Cerebellum (tissue), 4 donors: ENCODE measurements at places on chromosomes 4 and X. TPM values are rescaled to one million over a fixed set of nuclear protein-coding genes. Genes with fewer than 3 reads are reported as not detected.

- peak; percentile 48 for DNase-seq
These were observed 31.5 kb downstream of the PRPS1 start for GRCh38 chrX:107659768-107660167.

- DNase-seq: no peak
These were observed 60.5 kb upstream of the MCUB start for GRCh38 chr4:109499513-109499912.

- DNase-seq: no peak
These were observed 3.0 kb downstream of the RAB9A start for GRCh38 chrX:13691841-13692371.

DNA sequence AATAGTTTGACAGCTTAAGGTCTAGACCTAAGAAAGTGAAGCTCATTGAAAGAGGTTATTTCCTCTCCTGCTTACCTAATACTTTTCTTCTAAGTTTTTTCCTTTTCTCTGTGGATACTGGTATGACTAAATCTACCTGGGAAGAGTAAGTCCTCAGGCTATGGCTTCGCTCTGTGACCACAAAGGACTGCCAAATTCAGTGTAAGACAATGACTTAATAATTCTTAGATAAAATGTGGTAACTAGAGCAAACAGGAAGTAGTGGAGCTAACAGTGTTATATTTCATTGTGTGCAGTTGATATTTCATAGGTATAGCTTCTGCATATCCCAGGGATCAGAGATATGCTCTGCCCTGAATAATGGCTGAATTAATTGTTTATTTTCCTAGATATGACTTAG lies 418.9 kb downstream of the CCSER1 start:
- no peak for DNase-seq

CT45A3 gene
- not detected for total RNA-seq

- DNase-seq: no peak
These were observed 99.9 kb upstream of the RAPGEF2 start for GRCh38 chr4:159002950-159003349.

MAOA gene
- 11.3 TPM for total RNA-seq

TLL1 gene
- total RNA-seq: 40.4 TPM

VGLL1 gene
- total RNA-seq: not detected

DNA sequence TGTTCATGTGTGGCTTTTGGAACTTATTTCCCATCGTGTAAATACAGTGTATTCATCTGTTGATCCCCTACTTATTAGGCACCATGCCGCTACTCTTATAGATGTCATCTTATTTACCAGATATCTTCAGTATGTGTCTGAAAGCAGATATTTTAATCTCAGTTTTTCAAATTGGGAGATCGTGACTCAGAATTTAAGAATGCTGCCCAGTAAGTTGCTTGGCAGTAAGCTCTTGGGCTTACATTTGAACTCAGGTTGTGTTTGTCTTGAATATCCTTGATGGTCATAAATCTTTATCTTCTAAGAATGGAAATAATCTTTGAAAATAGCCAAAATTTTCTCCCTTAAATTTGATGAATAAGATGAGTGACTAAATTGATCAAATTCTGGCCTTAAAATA lies 45.9 kb upstream of the RPA4 start:
- no peak for DNase-seq

DNA sequence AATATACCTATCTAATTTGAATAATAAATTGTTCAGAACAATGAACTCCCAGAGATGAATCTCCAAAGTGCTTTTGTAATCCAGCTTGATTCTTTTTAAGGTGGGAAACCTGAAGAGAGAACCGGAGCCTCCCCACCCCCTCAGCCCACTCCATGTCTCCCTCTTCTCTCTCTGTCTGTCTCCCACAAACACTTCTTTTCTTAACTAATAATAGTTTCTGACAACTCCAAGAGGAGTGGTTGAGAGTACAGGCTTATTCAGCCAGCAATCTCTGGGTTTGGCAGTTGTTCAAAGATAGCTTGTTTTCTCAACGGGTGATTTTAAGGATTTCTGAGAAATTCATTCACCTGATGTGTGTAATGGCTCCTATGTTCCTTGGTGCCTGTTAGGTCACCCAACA lies 23.4 kb downstream of the PPP4R3C start:
- no peak for DNase-seq
